ENCODE measurements at places on chromosomes 7 and 10.
A peak's percentile ranks its signal among the peaks of the same experiment; 100 is the strongest.

DNA sequence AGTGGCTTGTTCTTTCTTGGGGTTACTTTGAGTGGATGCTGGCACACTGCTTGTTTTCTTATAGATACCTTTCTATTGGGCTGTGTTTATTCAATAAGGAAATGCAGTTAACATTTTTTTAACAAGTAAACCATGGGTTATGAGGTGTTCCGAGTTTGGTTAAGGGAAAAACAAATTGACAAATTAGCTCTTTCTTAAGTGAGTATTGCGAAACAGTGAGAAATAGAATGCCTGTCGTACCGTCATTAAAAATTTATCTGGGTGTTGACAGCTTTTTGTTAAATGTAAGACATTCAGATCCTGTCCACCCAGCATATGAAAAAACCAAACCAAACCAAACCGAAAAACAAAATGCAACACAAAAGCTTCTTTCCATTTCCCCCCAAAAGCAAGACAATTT is 6.2 kb downstream of the CUX1 start:
- DNase-seq = no peak

DNA sequence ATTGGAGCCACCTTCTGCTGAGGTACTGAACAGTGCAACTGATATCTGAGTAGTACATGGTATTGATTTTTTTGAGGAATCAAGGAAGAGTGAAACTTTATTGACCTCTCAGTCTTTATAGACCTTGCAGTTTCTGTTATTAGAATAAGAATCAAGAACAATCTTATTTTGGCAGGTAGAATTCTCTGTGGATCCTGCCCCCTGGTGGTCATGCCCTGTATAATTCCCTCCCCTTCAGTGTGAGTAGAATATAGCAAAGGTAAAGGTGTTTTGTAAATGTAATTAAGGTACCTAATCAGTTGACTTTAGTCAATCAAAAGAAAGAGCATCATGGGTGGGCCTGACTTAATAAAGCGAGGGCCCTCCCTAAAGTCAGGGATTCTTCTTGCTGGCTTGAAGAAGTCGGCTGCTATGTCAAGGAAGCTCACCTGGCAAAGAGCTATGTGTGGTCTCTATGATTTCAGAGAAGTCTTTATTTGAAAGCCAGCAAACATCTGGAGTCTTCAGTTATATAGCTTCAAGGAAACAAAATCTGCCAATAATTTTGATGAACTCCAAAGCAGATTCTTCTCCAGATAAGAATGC is 142.8 kb downstream of the LSM5 start:
- peak; percentile 8 for DNase-seq

GRCh38 chr10:50565301-50566083 is 58.3 kb downstream of the SGMS1 start:
- no peak for DNase-seq

- DNase-seq = no peak
Measured at GRCh38 chr7:127550247-127550646, 35.1 kb downstream of the GCC1 start.

GRCh38 chr10:121684276-121684675 is 86.0 kb upstream of the FGFR2 start:
- no peak for DNase-seq

DNA sequence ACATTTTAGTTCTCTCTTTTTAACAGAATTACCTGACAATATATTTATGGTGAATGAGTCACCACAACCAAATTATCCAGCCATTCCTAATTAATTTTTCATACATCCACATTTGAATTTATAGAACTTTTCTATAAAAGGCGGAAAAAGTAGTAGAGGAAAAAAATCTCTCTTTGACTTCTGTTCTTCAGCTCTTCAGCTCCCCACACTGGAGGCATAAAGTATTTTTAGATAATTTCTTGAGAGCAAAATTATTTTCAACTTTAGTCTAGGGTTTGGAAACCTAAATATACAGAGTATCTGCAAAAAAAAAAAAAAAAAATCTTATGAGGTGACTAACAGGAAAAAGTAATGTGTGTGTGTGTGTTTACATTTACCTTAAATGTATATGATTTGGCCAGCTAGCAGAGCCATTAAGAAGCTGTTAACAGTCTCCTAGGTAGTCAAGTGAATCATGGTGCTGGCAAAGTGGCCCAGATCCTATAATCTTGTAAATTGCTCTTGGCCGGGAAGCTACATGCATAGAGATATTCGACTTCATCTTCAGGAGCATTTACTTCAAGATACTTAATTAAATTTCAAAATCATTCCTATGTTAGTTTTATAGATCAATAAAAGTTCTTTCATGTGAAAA is 383.1 kb upstream of the STEAP1 start:
- no peak for DNase-seq

- DNase-seq = no peak
Measured at GRCh38 chr7:148398844-148399365, 191.7 kb upstream of the C7orf33 start.

GRCh38 chr7:159177284-159177953 is 32.8 kb upstream of the VIPR2 start:
- DNase-seq = no peak

DNA sequence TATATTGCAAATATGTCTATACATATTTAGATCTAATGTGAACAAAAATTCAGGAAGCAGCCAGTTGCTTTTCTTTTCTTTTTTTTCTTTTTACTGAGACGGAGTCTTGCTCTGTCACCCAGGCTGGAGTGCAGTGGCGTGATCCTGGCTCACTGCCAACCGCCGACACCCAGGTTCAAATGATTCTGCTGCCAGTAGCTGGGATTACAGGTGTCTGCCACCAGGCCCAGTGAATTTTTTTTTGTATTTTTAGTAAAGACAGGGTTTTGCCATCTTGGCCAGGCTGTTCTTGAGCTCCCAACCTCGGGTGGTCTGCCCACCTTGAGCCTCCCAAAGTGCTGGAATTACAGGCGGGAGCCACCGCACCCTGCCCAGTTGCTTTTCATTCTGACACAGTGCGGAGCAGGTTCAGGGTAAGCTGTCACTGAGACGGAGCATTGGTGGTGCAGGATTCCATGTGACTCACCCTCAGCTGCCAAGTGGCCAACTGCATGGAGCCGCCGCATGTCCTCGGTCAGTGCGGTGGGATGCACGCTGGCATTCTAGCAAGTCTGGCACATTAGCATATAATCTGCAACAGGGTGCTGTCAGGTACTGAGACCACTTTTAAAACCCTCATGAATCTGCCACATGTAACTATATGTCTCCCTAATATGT is 362.7 kb downstream of the DNAJB6 start:
- DNase-seq = no peak

DNA sequence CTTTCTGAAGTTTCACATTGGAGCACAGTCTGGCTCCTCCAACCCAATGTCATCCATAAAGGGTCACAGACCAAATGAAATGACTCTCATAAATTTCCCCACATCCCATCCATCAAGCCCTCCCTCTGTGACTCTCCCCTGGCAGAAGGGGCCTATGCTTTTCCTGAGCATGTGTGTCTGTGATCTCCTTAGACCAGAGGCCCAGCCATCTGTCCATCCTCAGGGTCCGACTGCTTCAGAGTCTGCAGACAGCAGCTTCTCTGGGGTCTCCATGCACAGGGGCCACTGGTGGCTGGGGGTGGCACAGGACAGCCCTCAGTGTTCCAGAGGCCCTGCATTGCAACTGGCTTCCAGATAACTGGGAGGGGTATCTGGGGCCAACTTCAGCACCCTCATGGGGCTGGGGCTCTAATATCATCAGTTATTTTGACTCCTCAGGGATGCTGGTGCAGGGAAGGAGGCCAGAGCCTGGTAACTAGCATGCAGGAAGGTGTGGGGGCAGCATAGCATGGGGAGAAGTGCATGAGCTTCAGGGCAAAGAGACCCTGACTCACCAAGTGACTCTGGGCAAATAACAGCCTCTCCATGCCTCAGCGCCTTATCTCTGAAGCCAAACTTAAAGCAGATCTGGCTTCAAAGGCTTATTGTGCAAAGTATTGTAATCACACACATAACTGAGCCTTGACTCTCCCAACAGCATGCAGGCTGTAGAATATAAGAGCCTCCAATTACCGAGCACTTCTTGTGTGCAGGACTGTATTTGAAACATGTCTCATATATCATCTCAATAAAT is 266.9 kb downstream of the GRID1 start:
- DNase-seq = no peak

DNA sequence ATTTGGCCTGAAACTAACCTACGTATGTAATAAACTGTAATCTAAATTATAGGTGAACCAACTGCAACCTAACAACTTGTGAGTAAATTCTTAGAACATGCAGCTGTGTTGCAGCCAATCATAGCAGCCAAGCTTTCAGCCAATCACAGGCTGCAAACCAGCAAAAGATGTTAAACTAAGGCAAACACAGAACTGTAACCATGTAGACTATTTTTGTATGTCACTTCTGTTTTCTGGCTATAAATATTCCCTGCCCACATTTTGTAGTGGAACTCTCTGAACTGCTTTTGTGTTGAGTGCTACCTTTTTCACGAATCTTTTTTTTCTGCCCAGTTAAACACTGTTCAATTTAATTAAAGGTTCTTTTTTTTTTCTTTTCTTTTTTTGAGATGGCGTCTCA is 28.2 kb upstream of the ZPBP start:
- DNase-seq = no peak

- DNase-seq = no peak
Measured at GRCh38 chr7:142185069-142185468, 72.8 kb downstream of the PRSS58 start.

- no peak for DNase-seq
Measured at GRCh38 chr10:118971187-118971586, 58.3 kb upstream of the NANOS1 start.

- DNase-seq = no peak
Measured at GRCh38 chr7:22610263-22610662, 110.3 kb upstream of the STEAP1B start.

GRCh38 chr7:23334482-23335056 is 35.4 kb downstream of the MALSU1 start:
- DNase-seq = no peak

- DNase-seq = no peak
Measured at GRCh38 chr10:52284416-52285013, 29.6 kb upstream of the DKK1 start.

GRCh38 chr7:88044069-88044468 is 110.0 kb downstream of the ADAM22 start:
- DNase-seq = no peak

DNA sequence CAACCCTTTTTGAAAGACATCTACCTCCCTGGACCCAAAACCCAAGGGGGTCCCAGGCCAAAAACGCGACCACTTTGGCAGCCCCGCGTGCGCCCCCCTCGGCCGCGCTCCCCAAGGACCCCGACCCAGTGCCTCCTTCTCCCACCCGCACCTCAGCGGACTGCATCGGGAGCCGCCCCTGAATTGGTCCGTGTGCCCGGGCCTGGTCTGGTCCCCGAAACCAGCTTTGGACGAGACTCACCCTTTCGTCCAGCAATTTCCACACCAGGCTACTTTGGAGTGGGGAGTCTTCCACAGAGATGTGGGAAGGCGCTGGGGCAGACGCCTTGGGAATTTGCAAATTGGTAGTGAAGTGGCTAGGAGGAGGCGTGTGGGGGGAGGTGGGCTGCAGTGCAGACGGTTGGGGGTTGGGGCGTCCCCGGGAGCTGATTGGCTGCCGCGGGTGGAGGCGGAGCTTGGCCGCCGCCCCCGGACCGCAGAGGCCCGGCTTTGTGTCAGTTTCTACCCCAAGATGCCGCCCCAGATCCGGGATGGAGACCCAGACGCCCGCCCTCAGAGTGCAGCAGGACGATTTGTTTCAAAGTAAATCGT is 16.9 kb downstream of the TCAF1 start:
- no peak for DNase-seq

GRCh38 chr10:106826716-106827115 is 337.8 kb downstream of the SORCS1 start:
- DNase-seq = no peak

GRCh38 chr7:15555381-15555859 is 6.4 kb downstream of the AGMO start:
- no peak for DNase-seq

DNA sequence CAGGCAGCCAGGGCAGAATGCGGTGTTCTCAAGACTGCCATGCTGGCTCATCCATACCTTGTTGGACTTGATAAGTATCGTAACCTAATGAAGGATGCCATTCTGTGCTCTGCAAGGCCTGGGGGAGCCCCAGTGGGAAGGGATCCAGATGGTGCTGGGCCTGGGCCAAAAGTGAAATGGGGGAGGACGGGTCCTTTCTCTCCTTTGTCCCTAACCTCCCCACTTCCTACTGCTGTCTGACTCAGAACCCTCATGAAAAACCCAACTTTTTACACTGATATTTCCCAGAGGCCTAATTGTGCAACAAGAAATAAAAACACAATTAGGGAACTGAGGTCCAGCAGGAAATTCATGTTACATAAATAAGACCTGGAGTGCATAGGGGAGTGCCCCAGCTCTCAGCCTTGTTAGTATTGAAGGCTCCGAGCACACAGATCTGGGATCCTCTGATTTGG is 193.7 kb upstream of the SVIL start:
- no peak for DNase-seq

- no peak for DNase-seq
Measured at GRCh38 chr10:126181626-126182025, 206.7 kb downstream of the ADAM12 start.

DNA sequence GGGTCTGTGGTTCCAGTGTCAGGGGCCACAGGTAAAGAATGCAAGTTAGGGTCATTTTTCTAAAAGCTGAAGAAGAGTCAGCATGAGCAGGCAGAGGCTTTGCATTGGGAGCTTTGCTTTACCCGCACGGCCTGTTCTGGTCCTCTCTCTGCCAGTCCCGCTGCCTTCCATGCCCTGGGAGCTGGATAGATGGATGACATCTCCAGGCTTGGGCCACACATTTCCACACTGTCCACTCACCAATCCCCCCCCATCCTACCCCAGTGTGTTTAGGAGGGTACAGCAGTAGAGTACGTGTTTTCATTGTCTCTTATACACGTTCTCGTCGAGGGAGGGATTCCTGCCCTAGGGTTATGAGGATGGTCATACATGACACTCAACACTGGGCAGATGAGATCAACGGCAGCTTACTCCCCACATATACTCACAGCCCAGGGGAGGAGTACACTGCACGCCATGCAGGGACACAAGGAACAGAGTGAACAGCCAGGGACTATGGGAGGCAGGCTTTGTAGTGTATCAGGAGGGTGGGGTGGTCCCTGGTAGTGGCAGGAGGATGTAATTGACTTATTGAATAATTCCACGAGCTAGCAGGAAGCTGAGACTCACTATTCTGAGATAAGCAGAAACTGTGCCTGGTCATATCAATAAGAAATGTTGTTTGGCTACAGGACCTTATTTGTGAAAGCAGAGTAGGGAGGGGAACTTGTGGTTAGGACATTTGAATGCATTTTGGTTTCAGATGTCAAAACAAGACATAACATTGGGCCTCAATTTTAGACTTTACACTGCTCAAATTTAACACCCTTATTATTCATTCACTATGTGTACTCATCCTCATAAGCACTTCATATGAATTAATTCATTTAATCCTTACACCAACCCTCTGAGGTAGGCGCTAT is 36.6 kb downstream of the PLPP4 start:
- no peak for DNase-seq
